ENCODE measurements at places on chromosomes 4 and X.

DNA sequence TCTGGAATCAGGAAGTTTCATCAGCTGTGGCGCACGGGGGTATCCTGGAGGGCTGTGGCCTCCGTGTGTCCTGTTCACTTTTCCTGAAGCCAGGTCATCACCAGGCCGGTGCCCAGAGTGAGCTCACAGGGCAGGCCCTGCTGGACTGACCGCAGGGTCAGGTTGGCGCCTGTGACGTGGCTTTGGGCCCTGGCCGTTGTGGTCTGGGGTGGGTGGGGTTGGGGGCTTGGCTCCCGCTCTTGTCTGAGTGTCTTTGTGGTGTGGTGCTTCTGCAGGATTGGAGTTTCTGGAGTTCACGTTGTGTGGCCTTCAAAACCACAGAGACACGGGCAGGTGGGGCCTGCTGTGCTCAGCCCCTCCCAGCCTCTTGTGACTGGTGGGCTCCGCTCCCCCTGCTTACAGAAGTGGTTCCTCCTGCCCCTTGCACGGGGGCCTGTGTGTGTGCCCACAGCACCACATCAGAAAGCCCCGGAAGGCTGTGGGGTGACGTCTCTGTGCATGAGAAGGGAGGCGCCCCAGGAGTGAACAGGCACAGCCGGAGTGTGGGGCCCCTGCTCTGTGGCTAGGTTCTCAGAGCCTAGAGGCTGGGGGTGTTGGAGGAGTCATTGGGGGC lies 9.5 kb downstream of the RGS12 start:
- peak; percentile 51 for DNase-seq

DNA sequence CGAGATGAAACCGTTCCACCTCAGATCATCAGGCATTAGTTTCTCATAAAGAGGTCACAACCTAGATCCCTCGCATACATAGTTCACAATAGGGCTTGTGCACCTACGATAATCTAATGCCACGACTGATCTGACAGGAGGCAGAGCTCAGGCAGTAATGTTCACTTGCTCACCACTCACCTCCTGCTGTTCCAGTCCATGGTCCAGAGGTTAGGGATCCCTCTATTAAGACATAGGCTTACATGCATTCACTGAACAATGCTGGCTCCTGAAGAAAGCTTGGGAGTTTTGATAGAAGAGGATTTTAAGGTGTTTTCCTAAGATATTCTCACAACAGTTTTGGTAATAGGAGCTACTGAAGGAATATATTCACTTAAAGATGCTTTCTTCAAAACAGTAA lies 236.1 kb upstream of the FTHL17 start:
- DNase-seq: no peak

DNA sequence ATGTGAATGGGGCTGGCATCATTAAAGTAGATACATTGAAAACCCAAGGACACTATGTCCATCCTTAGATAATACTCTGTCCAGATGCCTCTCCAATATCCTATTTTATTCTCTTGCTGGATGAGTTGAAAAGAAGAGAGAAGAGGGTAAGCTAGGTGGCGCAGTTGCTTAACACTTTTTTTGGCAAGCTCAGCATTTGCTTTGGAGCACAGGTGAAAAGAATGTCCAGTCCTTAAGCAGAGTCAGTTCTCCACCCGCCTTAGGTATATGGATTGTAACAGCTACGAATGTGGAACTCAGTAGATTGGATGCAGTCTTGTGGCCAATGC lies 208.4 kb downstream of the NWD2 start:
- peak; percentile 73 for DNase-seq

DNA sequence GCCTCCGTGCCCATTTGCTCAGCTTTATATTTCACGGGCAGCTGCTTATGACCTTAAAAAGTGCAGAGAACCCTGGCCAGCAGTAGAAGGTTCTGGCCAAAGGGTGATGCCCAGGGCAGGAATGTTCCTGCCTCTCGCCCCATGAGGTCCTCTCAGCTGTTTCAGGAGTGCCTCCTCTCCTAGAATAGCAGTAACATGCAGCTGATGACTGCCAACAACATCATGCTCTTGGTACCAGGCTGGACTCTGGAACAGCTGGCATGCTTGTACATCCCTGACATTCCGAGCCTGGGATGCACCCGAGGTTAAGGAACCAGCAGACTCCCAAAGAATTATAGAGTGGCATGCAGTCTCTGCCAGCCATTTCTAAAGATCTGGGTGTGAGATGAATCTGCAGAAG lies 11.7 kb upstream of the TENM3 start:
- DNase-seq: no peak

- no peak for DNase-seq
These were observed 50.8 kb upstream of the RAP2C start for GRCh38 chrX:132270021-132270420.

DNA sequence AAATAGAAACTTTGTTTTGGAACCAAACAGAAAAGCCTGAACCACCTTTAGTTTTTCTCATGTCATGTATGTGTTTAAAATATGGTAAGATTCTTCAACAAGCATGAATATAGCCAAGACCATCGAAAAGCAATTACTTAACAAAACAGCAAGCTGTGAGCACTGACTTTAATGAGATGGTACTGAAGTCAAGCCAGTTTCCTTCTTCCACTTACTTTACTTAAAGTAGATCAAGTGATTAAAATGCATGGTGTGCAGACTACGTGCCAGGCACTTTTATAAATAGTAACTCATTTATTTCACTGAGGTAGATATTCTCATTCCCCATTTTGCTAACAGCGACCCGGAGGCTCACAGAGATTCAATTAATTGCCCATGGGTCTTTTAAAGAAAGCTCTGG lies 46.2 kb upstream of the FGFBP2 start:
- no peak for DNase-seq

DNA sequence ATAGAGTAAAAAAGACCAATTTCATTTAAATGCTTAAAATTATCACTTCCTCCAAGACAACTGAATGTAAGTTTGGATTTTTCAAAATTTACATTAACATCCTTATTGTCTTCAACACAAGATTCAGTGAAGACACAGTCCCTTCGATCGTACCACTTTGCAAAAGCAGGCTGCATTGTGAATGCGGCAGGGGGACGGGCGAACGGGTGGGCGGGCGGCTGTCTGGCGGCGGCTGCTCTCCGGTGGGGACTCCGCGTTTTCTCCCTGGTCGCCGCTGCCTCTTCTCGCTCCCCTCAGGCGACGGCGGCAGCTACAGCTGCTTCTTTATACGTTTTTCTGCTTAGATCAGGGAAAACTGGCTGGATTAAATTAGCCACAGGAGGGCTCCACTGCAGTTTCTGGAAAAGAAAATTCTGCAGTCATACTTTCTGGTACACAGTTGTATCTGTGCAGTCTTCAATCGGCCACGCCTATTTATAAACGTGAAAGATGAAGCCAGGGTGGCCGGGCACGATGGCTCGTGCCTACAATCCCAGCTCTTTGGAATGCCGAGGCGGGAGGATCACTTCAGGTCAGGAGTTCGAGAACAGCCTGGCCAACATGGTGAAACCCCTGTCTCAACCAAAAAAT lies 33.9 kb upstream of the HPF1 start:
- peak; percentile 67 for DNase-seq

DNA sequence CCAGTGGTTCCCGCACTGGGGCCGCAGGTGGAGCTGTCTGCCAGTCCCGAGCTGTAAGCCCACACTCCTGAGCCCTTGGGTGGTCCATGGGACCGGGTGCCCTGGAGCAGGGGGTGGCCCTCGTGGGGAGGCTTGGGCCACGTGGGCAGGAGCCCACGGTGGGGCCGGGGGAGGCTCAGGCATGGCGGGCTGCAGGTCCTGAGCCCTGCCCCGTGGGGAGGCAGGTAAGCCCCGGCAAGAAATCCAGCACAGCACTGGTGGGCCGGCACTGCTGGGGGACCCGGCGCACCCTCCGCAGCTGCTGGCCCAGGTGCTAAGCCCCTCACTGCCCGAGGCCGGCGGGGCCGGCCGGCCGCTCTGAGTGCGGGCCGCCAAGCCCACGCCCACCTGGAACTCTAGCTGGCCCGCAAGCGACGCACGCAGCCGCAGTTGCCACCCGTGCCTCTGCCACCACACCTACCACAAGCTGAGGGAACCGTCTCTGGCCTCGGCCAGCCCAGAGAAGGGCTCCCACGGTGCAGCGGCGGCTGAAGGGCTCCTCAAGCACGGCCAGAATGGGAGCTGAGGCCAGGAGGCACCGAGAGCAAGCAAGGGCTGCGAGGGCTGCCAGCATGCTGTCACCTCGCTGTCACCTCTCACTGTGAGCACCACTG lies 2.0 kb upstream of the METAP1 start:
- no peak for DNase-seq

DNA sequence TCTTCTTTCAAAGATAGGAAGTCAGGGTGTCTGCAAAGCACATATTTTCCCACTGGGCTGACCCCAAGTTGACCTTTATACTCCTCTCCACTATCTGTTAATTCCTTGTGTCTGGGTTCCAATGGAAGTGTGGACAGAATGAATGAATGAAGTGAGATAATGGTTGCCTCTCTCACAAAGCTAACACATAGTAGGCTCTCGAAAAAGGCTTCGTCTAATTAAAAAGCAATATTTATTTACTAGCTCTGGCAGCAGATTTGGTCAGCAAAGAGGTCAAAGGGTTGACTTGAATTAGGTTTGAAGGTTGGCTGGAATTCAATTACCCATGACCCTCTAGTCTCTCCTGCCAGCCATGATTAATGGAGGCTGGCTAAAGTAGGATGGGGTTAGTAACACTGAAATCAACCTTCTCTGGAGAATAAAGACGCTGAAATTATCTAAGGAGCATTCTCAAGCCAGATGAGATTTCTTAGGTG lies 280.3 kb upstream of the KLF3 start:
- DNase-seq: no peak

- no peak for DNase-seq
These were observed 219.2 kb downstream of the ARAP2 start for GRCh38 chr4:36024901-36025660.

GRCh38 chr4:92387459-92388069 lies 83.8 kb downstream of the GRID2 start:
- peak; percentile 2 for DNase-seq

- no peak for DNase-seq
These were observed 182.2 kb upstream of the KIT start for GRCh38 chr4:54475546-54475945.

DNA sequence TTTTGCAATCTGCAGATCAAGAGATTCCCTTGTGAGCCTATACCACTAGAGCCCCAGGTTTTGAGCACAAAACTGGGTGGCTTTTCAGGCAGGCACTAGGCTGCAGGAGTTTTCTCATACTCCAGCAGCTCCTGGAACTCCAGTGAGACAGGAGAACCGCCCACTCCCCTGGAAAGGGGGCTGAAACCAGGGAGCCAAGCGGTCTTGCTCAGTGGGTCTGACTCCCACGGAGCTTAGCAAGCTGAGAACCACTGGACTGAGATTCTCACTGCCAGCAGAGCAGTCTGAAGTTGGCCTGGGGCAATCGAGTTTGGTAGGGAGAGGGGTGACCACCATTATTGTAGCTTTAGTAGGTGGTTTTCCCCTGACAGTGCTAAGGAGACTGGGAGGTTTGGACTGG lies 313.8 kb upstream of the TEX13C start:
- no peak for DNase-seq

DNA sequence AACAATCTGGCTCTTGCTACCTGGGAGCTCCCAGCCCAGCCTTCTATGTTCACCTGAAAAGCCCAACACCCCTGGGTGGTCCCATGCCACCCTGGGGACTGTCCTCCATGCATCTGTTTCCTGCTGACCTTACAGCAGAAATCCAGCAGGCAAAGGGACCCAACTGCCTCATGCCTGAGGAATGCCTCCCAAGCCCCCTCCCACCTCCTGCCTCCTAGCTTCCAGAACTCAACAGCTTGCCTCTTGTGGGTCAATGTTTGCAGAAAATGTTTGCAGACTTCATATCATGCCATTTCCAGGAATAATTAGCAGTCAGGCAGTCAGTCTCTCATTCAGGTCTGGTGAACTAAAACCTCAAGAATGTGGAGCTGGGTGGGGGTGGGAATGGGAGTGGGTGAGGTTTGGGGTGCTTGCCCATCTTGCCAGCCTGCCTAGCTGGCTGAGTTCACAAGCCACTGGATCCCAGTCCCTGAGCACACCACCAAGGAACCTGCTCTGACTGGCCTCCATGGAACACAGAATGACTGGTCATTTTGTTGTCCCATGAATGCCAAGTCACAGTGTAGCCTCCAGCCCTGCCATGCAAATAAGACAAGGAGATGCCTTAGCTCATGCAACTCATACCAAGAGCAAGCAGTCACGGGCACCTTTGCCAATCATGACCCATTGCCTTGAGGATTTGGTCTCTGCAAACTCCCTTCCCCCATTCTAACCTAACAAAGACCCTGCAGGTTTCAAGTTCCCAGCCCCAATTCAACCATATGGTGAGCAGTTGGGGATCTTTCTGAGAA lies 12.1 kb upstream of the PLAC1 start:
- peak; percentile 47 for DNase-seq
